ENCODE measurements at places on chromosomes 5 and 9.

DNA sequence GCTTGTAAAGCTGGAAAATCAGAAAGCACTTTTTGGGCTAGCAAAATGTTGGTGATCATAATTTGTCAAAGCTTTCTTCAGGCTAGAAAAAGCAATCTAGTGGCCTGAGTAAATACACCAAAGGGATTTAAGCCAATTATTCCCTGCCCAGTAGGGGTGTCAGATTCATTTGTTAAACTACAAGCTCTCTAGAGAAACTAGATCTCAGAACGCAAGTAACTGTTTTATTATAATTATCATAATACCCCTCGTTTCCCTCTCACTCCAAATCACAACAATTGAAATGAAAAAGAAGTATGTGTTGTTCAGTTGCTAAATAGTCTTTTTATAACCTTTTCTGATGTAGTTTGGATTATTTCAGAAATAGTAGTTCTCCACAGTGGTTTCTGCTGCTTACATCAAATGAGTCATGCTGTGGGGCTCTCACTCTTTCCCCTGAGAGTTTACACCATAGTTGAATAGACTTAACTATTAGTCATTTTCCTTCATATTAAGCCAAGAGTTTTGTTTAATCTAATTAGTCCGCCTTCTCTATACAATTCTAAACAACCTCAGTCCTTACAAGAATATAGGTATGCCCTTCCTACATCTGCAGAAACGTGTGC, 918.6 kb upstream of the DMAC1 start:
- no peak for DNase-seq

GRCh38 chr9:132056717-132057560, 22.7 kb downstream of the MED27 start:
- DNase-seq, result no peak

DNA sequence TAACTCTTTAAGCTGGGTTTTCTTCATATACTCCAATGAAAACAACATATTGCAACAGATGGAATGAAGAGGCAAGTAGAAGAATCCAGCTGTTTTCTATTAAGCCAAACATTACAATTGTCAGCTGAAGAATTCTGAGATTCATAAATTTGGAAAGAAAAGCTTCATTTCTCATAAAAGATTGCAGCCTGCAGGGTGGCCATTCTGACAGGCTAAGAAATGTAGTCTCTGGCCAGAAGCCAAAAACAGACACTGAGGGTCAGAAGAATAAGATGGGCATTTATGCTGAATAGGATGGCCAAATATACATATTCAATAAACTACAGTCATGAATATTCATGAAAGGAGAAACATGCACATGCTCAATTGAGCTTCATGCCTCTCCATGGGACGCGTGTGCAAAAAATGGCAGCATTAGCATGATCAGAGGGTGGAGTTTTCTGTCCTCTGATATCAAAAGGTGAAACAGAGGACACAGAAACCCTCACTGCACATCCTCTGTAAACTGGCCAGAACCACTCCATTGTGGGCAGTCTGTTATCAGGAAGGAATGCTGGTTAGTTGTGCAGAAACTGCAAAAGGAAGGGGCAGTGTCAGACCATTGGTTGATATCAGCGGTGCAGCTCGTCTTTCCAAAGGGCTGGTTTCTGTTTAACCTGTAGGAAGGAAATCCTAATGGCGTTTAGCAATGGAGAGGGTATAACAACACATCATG, 50.2 kb downstream of the FXN start:
- no peak for DNase-seq

- no peak for DNase-seq
Observed at GRCh38 chr5:31427013-31427723, 104.7 kb downstream of the DROSHA start.

DNA sequence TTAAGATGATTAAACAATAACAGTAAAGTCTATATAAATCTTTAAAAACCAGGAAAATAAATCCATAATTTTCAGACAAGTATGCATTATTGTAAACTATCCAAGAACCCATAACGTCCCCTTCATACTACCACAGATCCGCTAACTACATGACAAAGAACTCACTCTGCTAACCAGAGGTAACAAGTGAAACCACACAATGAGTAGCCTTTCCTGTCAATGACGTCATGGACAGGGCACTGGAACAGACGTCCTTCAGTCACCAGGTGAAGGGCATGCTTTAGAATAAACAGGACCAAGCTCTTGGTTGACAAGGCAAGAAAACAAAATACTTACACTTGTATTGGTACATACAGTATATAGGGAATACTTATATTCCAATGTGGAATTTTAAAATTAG, 45.2 kb downstream of the RNF130 start:
- no peak for DNase-seq

DNA sequence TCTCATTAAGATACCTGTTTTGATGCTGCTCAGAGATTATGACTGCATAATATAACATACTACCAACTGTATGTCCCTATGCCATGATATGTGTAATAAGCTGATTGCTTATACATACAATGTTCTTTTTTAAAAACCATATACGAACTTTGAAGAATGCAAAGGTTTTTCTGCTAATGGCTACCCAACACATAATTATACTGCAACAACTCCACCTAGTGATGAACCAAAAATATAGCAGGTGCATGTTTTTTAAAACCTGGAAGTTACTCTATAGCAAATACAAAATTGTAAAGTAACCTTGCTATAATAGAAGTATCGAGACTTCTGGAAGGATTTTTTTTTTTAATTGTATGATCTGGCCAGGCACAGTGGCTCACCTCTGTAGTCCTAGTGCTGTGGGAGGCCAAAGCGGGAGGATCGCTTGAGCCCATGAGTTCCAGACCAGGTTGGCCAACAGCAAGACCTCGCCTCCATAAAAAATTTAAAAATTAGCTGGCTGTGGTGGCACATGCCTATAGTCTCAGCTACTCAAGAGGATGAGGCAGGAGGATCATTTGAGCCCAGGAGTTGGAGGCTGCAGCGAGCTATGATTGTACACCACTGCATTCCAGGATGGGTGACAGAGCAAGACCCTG, 49.1 kb downstream of the HOMER1 start:
- no peak for DNase-seq

DNA sequence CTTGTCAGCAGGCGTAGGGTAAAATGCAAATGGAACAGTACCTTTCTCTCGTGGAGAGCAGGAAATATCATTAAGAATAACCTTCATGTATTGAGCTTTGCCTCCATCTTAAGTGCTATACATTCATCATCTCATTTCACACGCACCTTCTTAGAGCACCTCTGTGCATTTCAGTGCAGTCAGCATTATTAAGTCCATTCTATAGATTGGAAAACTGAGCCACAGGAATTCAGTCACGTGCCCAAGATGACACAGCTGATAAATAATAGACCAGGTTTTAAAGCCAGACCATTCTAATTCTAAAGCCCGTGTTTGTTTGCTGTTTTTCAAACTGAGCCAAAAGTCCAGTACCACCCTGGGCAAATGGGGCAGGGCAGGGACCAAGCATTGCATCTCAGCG, 109.2 kb upstream of the WWC1 start:
- no peak for DNase-seq

GRCh38 chr5:8491254-8491653, 622.3 kb downstream of the MTRR start:
- no peak for DNase-seq

DNA sequence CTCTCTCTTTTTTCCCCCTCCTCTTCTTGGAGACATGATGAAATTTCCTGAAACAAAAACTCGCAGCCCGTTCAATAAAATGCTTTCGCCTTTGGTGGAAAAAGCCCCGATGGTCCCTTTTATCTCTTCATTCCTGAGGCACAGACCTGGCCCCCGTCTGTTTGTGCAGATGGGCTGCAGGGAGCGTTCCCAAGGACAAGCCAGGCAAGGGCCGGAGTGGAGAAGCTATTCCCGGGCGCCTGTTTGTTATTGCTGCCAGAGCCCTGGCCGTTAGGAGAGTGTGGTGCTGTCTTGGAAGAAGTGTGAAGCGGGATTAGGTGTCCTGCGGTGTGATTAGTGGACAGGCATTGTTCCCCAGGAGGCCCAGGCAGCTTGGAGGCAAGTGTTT, 71.9 kb downstream of the SMIM23 start:
- DNase-seq, result no peak

Data from liver (tissue), 10 donors.